ENCODE measurements at places on chromosomes 5 and 9. TPM values are rescaled to one million over a fixed set of nuclear protein-coding genes. Genes with fewer than 3 reads are reported as not detected.

The SHB gene
- polyA plus RNA-seq = 0.27 TPM

The ARSB gene
- polyA plus RNA-seq = 3.4 TPM

- no peak for DNase-seq
Measured at GRCh38 chr9:107710953-107711352, 221.4 kb upstream of the KLF4 start.

The CDX1 gene
- not detected for polyA plus RNA-seq

GRCh38 chr9:112997236-112997941 is 14.6 kb downstream of the ZNF883 start:
- DNase-seq = no peak

DNA sequence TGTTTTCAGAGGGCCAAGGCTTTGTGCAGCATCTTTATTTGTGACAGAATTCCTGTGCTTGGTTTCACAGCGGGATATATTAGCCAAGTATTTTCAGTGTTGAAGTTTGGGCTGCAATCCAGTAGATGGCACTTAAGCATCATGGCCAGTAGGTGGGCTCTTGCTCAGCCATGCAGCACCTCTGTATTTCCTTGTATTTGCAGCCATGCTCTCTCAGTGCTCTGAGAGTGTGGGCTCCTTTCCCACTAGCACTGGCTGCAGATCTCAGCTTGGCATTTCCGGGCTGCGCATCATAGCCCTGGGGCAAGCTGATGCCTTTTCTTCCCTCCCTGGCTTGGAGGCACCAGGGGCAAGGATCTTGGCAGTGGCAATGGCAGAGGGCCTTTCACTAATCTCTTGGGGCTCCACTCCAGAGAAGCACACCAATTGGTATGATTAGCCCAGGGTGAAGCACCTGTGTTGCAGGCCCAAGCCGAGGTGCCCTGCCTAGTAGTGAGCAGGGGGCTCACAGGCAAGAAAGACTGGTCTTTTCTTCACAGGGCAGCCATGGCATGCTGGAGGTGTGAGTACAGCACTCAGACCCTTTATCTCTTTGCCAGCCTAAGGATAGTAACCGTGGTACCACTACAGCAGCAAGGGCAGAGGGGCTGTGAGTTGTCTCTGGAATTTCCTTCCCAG is 48.3 kb downstream of the SLCO6A1 start:
- DNase-seq = no peak

- no peak for DNase-seq
Measured at GRCh38 chr5:111639912-111640311, 117.1 kb downstream of the NREP start.
